Stimulated activated CD4-positive, alpha-beta T cell treated with anti-CD3 and anti-CD28 coated beads, TNF-alpha, amount 100 ng/mL, for 24 hours (primary cell): ENCODE measurements at places on chromosomes 1 and 21.

- no peak for DNase-seq
These were observed 24.6 kb upstream of the TRAPPC10 start for GRCh38 chr21:43987509-43987908.

GRCh38 chr1:166911624-166912023, 35.6 kb upstream of the TADA1 start:
- no peak for DNase-seq

DNA sequence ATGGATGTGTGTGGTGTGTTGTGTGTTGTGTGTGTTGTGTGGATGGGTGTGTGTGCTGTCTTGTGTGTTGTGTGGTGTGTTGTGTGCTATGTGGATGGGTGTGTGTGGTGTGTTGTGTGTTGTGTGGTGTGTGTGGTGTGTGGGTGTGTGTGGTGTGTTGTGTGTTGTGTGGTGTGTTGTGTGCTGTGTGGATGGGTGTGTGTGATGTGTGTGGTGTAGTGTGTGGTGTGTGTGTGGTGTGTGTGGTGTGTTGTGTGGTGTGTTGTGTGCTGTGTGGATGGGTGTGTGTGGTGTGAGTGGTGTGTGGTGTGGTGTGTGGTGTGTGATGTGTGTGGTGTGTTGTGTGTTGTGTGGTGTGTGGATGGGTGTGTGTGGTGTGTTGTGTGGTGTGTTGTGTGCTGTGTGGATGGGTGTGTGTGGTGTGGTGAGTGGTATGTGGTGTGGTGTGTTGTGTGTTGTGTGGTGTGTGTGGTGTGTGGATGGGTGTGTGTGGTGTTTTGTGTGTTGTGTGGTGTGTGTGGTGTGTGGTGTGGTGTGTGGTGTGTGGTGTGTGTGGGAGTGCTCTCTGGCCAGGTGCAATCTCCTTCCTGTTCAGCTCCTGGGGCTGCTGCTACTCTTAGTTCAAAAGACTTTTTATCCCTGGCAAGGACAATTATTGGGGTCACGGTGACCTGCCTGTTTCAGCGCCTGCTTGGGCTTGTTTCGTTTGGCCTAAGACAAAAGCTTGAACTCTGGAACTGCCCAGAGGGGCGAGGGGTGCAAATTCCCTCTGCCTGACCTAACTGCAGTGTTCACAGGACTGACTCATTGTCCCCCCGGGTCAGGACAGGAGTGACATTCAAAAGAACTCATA, 101.1 kb downstream of the UBIAD1 start:
- no peak for DNase-seq

GRCh38 chr1:89657886-89658285, 25.0 kb downstream of the LRRC8C start:
- DNase-seq: no peak

- DNase-seq: no peak
These were observed at the start of gene UBE2Q1 for GRCh38 chr1:154557939-154558719. Gene UBE2Q1 (minus strand): TSS chr1:154558662. CDS start chr1:154558553, 109 bp downstream.

DNA sequence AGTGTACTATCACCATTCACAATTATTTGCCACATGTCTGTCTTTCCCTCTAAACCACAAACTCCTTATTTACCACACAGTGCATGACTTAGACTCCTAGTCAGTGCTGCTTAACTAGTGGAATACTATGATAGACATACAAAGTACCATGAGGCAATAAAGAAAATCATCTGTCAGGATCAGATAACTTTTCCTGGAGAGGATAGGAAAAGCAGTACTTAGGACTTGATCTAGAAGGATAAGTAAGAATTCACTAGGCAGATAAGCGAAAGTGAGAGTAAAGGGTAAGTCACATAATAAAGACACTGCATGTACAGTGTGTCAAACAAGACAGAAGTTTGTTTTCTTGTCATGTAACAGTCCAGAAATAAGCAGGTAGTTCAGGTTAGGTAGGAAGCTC, 21.2 kb upstream of the TSPAN1 start:
- DNase-seq: no peak

GRCh38 chr1:93960641-93961147, 51.5 kb upstream of the GCLM start:
- no peak for DNase-seq

- DNase-seq: no peak
These were observed 13.5 kb downstream of the ASAP3 start for GRCh38 chr1:23470282-23471070.
